AG04450 (cell line): ENCODE measurements at places on chromosomes 11 and 22.

DNA sequence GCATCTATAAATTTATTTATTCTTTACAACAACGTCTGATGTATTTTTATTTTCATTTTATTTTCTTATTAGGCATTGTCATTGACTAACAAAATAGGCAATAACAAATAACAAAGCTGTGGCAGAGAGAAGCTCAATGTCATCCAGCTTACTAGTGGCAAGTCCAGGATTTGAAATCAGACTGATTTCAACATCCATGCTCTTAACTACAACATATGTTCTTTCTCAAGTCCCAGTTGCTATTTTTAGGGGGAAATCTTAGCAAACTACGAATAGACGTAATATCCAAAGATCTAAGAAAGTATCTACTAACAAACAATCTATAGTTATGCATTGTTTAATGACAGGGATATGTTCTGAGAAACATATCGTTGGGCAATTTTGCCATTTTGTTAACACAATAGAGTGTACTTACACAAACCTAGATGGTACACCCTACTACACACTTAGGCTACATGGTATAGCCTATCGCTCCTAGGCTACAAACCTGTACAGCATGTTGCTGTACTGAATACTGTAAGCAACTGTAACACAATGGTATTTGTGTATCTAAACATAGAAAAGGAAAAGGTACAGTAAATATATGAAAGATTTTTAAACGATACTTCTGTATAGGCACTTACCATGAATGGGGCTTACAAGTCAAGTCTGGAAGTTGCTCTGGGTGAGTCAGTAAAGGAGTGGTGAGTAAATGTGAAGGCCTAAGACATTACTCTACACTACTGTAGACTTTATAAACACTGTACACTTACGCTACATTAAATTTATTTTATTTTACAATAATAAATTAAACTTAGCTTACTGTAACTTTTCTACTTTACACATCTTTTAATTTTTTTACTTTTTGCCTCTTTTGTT lies 151.3 kb downstream of the DLG2 start:
- no peak for DNase-seq

GRCh38 chr11:26142891-26143290 lies 189.0 kb upstream of the ANO3 start:
- no peak for DNase-seq

- DNase-seq: no peak
These were observed 137.5 kb downstream of the LDLRAD3 start for GRCh38 chr11:36081274-36081945.

DNA sequence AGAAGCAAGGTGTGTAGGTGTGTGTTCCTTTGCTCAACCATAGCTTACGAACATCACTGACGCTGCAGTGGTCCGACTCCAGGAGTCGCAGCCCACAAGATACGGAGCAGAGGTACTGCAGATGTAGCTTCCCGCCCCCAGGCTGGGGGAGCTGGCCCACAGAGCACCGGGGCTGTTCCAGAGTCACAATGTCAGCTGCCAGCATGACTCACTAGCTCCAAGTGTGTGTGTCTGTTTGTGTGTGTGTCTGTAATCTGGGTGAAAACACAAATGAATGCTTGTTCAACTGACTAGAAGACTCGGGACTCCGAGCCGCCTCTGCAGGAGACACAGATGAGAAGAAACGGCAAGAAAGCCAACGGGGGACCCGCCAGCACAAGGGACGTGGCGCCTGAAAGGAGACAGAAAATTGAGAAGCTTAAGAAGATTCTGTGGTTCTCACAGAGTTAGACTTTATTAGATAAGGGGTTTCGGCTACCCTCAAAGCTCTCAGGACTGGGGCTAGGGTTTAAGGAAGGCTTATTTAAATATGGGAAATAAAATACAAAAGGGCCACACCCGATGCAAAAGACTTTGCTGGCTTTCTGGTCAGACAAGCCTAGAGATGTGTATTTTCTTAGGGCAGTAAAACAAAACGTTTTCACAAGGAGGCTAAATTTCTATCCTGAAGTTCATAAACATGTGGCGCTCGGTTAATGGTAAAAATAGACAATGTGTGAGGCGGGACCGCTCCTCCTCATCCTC lies 10.7 kb downstream of the VSIG10L2 start:
- DNase-seq: no peak

GRCh38 chr11:128415539-128415938 lies 171.8 kb downstream of the ETS1 start:
- DNase-seq: no peak

DNA sequence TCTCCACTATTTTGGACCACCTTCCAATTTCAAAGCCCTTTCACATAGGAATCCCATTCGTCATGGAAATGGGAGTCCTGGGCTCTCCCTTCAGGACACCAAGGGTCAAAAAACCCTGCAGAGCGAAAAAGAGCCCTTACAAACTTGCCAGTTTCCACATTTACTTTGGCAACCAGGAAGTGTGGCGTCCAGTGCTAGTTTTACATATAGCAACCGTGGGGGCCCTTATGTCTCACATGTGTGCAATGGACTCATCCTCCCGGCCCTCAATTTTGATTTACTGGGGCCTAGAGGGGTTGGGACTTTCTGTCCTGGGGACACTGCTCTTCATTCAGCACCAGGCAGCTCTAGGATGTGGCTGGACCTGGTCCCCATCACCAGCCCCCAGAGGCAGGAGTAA lies 33.7 kb downstream of the DAGLA start:
- no peak for DNase-seq

- DNase-seq: no peak
These were observed 18.5 kb downstream of the MYH9 start for GRCh38 chr22:36369004-36369921.

DNA sequence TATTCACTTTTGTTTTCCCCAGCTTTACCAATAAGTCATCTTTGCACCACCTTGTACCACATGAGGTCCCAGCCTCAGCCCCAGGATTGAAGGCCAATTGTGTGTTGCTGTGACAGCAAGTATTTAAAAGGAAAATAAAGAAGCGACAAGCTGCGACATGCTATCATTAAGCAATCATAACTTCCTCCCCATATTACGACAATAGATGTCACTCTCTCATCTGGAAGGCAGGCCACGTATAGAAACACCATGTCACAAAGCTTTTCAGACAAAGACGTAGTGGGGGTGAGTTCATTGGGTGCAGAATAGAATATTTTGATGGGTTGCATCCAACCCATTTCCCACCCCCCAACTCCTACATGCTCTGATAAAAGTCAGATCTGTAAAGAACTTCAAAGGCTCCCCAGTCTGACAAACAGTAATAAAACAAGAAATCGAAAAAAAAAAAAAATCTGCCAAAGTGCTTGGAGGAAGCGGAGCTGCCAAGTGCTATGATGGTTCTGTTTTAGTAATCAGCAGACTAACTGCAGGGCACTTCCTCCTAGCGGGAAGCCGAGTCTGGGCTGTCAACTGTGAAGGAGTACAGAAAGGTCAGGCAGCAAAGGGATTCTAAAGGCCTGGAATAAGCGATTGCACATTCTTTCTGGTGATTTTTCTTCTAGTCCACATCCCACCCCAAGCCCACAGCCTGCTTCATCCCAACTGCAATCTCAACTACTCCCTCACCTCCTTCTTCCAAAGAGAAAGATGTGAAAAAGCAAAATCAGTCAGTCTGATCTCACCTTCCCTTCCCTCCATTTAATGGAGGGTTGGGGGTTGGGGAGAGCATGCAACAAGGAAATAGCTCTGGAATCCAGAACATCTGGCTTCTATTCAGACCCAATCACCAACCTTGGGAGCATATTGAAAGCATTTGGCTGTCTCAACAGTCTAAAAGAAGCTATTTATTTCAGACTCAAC lies 131.4 kb upstream of the UBASH3B start:
- no peak for DNase-seq

- DNase-seq: no peak
These were observed 74.9 kb downstream of the RPL27A start for GRCh38 chr11:8757533-8757932.

GRCh38 chr11:17803754-17804334 lies 69.3 kb downstream of the KCNC1 start:
- DNase-seq: no peak

GRCh38 chr22:23518376-23519187 lies 61.5 kb downstream of the IGLL1 start:
- DNase-seq: no peak

DNA sequence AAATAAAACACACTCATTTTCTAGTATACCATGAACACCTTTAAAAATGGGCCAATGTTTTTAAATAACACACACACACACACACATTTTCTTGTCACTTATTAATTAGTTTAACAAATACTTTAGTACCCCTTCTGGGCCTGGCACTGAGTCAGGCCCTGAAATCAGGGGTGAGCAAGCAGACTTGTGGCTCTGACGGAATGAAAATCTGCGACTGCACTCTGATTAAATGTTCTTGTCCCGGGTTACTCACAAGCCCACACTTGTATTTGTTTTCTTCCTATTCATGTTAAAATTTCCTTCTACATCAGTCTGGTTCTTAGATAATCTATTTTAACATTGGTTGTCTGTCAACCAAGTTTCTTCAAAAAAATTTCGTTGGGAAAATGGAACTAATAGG lies 43.0 kb upstream of the PDGFD start:
- no peak for DNase-seq

DNA sequence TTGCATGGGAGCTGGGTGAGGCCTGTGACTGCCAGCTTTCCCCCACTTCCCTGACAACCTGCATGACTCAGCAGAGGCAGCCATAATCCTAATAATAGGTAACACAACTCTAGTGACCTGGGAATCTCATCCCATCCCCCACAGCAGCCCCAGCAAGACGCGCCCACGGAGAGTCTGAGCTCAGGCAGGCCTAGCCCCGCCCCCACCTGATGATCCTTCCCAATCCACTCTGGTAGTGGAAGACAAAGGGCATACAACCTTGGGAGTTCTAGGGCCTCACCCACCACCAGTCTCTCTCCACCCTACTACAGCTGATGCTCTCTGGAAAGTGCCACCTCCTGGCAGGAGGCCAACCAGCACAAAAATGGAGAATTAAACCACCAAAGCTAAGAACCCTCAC lies 60.3 kb downstream of the CWF19L2 start:
- no peak for DNase-seq

DNA sequence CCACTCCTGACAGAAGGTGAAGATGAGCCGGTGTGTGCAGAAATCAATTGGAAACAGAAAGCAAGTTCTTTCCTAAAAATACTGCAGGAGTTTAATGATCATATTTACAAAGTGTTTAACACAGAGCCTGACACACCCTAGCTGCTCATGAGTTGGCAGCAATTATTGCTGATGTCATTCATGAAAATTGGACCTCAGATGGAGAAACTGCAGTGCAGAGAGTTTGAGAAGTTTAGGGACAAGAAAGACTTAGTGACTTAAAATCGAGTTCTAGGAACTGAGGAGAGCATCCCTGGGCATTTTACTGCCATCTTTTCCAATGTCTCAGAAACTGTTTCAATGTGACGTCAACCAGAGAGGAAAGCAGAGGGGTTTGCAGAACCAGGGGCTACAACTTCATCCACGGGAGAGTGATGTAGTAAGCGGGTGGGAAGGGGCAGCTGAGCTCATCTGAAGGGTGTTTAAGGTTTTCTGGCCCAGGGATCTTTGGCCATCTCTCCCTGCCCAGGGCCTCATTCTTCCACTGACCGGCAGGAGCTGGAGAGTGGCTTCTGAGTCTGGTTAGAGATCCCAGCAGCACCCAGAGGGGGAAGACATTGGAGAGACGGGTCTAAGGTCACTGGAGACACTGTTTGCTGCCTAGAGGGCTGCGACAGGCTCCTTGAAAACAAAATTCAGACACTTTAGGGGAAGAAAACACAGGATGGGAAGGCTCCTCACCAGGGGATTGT lies 21.1 kb upstream of the IGLL5 start:
- DNase-seq: no peak

DNA sequence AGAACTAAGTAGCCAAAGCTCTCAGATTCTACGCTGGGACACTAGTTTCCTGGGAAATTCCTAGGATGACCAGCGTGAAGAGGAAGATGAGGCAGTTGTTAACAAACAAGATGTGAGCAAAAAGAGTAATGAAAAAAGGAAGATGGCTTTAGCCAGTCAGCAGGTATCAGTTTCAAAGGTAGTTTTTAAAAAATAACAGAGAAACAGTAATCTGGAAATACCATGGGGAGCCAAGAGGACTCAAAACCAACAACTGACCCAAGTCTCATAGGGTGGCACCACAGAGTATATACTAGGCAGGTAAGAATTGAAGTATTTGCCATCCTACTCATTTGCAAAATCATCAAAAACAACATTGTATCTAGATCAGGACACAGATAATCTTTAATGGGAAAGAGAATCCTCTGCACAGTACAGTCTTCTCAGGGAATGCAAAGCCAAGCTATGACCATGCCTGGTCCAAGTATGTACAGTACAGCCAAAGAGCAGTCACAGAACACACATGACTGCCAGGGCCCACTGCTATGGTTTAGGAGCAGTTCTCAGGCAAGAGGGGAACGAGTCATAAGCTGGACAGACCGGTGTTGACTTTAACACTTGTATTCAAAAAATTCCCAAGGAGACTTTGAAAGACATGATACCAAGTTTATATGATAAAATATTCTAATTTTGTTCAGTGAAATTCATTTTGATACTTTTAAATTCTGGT lies 20.6 kb downstream of the MSANTD4 start:
- DNase-seq: no peak

- no peak for DNase-seq
These were observed 65.8 kb downstream of the PACSIN2 start for GRCh38 chr22:42949159-42949558.

DNA sequence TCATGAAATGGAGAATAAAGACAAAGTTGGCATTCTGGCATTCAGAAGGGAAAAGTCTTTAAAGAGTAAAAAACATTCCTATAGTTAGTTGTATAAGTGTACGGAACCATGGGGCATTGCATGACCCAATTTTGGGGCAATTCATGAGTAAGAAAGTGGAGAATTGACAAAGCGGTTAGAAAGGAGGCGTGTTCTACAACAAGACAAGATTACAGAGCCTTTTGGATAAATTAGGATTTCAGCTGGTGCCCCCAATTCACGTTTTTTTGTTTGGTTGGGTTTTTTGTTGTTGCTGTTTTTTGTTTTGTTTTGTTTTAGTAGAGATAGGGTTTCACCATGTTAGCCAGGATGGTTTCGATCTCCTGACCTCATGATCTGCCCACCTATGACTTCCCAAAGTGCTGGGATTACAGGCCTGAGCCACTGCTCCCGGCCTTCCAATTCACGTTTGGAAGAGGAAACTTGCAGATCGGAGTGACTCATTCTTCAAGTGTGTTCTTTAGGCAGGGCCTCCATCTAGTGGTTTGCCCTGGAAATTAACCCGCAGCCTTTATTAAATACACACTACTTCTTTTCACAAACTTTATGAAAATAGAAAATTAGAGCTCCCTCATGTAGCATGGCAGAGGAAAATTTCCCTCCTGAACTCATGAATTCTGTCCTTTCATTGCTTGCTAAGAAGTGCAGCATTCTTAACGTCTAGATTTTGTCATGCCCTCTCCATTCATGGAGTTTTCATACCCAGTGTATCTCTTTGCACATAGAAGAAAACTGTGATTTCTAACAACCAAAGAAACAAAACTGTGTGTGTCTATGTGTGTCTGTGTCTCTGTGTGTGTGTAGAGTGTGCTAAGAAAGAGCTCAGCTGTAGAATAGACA lies 118.1 kb downstream of the BBOX1 start:
- peak; percentile 48 for DNase-seq
